ENCODE measurements at places on chromosomes 4 and X.

GRCh38 chr4:143338313-143338712 is 1.6 kb downstream of the GAB1 start:
- DNase-seq: peak; percentile 48

GRCh38 chr4:27154706-27155105 is 294.1 kb downstream of the STIM2 start:
- DNase-seq: peak; percentile 79

GRCh38 chrX:149007423-149007822 is 497.7 kb downstream of the IDS start:
- DNase-seq: no peak

DNA sequence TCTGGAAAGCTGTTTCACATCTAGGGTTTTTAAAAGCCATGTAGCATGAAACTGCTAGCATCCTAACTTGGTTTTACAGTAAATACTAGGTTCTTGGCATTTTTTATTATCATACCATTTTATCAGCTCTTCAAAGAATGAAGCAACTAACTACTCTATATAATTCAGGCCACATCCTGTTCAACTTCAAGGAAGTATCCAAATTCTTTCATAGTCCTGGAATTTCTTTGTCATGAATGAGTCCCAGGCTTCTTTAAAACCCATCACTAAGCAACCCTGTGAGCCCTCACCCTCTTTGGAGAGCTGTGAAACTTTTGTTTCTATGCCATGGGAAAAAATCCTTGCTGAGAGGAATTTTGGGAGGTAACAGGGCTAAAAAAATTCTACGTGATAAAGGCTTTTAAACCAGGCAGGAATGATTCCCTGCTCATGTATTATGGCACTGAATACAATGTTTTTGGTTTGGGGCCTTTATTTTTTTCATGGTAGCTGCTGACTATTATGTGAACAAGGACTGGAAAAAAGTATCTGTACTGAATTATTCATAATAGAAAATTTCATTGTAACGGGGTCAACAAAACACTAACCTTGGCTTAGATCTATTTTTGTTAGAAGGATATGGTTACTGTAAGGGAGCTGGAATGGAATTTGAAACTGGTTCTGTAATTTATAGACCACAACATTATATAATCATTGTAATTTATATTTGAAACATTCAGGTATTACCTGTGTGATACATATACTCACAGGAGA is 164.9 kb downstream of the DCTD start:
- peak; percentile 78 for DNase-seq

GRCh38 chr4:96379524-96379923 is 539.6 kb downstream of the PDHA2 start:
- DNase-seq: no peak

DNA sequence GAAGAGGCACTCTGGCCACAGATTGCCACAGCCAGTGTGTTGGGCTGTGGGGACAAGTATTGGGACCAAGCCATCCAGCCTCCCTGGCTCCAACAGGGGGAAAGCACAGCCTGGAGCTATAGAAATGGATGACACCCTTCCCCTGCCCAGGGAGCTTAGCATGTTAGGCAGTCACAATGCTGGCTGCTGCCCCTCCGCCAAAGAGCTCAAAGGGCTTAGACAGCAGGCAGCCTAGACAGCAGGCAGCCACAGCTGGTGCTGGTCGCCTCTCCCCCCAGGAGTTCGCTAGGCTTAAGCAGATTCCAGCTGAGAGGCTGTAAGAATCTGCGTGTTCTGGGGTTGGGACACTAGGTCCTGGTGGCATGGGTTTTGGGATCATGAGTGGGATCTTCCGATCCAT is 94.5 kb upstream of the MXRA5 start:
- no peak for DNase-seq

DNA sequence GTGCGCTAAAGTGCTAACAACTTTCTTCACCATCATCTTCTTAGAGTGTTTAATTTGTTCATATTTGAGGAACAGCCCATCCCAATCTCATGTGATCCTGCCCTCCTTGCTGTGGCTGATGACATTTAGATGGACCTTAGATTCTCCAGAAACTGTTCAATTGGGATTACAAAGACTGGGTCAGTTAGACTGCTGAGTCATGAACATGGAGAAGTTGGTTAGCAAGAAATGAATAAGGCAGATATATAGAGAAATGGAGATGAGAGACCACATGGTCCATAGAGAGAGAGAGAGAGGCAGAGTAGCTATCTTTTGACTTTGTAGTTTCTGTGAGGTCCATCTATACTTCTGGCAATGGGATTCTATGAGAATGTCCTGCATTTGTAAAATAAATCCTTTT is 275.9 kb downstream of the GLUD2 start:
- no peak for DNase-seq

- DNase-seq: no peak
These were observed 31.0 kb downstream of the SLC10A6 start for GRCh38 chr4:86818211-86818610.

- DNase-seq: no peak
These were observed 556.3 kb downstream of the GALNTL6 start for GRCh38 chr4:172369471-172369959.

- DNase-seq: no peak
These were observed 262.7 kb downstream of the RCHY1 start for GRCh38 chr4:75251547-75251946.

DNA sequence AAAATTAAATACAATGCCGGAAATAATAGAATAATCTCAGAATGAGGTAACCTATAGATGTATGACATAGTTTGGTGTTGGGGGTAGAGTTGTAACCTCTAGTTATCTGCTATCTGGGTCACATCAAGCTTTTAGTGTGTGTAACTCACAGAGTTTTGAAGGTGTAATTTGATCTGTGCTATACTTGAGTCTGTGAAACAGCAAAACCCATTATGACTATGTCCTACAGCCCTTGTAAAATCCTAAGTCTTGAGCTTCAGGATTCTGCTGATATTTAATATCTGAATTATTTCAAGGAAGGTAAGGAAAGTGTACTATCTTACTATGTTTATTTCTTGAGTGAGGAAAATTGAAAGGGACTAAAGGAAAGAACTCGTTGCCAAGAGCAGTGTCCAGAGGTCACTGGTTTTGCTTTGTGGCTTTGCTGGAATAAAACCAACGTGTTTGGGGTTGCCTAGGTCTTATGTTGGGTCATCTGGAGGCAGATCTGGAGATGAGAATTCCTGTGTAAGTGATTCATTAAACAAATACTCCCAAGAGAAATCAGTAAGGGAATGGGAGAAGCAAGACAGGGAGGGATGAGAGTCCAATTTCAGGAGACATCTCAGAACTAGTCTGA is 107.8 kb upstream of the CBLL2 start:
- DNase-seq: peak; percentile 56

DNA sequence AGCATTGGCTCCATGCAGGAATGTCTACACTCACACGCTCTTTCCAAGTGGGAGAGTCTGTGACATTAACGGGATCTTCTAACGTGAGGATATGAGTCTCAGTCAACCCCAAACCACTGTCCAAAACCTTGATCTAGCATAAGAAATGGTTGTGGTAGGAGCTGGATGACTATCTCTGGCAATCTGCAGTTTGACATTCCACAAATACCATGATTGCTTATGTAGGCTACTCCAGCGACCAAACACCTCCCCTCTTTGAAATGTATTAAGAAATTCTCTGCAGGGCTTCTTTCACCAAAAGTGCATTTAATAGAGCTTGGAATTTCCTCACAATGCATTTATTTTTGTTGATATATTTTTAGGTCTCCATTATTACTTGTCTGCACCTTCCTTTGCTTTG is 14.1 kb upstream of the STX18 start:
- no peak for DNase-seq

- no peak for DNase-seq
These were observed 390.7 kb upstream of the GALNT7 start for GRCh38 chr4:172777729-172778431.

- DNase-seq: no peak
These were observed 81.5 kb upstream of the PACRGL start for GRCh38 chr4:20618731-20619130.

Measured in PC-3 (cell line).